ENCODE measurements at places on chromosomes 1 and 21.
A peak's percentile ranks its signal among the peaks of the same experiment; 100 is the strongest.

GRCh38 chr1:74637296-74637695, 36.3 kb downstream of the ERICH3 start:
- DNase-seq: no peak

- DNase-seq: no peak
Measured at GRCh38 chr1:45544530-45544929, 6.1 kb upstream of the AKR1A1 start.

DNA sequence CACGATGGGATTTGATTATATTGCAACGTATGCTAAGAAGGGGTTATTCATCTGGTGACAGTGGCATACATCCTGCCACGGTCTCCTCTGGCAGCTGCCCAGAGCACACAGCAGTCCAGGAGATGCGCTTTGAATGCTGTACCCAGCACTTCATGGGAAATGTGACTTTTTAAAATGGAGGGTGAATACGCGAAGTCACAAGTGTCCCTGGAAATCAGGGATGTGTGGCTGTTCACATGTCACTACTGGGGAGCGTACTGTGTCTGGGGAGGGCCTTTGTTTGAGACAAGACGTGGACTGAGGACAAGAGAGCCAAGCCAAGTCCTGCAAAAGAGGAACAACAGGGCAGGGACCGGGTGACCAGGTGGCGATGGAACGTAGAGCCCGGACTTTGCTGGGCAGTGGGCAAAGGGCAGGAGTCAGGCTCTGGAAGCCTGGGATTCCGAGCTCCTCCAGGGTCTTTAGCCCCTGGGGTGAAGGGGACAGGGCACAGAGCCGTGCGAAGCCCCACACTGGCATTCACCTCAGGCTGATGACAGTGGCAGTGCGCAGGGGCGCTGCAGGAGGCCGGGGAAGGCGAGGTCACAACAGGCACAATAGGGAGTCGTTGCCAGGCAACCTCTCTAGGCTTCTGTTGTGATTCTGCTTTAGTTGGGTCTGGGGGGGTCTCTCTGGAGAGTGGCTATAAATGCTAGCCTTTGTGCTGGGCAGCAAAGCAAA, 11.4 kb upstream of the ZBTB21 start:
- no peak for DNase-seq

- DNase-seq: no peak
Measured at GRCh38 chr1:2458687-2459086, 17.4 kb upstream of the PLCH2 start.

- no peak for DNase-seq
Measured at GRCh38 chr21:34693192-34693810, 24.5 kb downstream of the CLIC6 start.

DNA sequence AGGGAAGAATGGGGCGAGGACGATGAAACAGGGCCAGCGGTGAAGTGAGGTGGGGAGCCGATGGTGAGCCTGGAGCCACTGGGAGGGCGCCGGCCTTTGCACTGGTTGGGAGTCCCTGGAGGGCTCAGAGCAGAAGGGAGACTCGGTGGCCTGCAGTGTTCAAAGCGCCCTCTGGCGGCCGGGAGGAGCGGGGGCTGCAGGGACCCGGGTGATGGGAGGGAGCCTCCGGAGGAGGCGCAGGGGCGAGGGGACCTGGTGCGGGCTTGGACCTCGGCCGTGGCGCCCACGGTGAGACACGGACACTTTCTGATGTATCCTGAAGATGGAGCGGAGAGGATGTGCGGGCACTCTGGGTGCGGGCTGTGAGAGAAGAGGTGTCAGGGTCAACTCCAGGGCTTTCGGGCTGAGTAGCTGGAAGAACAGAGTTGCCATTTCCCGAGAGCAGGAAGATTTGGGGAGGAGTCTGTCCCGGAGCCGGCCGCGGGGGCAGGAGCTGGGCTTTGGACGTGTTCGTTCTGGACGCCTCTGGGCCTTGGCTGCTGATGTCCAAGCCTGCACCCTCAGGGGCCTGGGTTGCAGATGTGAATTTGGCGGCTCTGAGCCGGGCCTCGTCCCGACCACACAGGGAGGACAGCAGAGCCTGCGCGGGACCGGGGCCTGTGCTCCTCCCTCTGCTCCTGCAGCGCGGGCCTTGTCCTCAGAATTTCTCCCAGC, 29.7 kb downstream of the HEYL start:
- peak; percentile 71 for DNase-seq

DNA sequence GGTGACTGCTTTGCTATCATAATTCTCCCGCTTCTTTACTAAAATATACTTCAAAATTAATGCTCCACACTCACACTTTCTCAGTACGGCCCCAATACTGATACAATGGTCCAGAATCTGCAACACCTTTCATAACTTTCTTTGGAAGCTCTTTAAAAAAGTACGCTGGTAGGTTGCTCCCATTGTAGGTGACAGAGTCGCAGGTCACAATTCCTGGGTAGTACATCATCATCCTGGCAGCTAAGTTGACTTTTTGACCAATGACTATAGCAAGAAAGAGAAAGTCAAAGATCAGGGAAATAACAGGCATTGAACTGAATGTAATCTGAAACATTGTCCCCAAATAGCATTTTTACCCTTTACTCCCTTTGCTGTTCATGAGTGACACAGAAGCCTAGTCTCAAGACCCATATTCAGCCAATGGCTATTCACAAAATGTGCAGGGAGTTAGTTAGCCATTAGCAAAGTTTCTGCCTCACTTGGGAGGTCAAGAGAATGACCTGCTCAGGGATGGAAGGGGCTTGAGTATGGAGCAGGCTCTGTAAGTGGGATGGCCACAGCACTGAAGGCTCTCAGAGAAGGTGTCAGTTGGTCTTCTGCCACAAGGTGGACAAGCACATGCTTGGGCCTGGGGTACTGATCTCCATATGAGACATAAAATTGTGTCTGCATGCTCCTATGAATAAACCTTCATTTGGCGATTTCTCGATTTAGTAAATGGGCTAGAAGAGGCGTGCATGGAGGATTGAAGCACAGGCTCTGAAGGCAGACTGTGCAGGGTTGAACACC, 35.4 kb downstream of the ADCY10 start:
- no peak for DNase-seq

DNA sequence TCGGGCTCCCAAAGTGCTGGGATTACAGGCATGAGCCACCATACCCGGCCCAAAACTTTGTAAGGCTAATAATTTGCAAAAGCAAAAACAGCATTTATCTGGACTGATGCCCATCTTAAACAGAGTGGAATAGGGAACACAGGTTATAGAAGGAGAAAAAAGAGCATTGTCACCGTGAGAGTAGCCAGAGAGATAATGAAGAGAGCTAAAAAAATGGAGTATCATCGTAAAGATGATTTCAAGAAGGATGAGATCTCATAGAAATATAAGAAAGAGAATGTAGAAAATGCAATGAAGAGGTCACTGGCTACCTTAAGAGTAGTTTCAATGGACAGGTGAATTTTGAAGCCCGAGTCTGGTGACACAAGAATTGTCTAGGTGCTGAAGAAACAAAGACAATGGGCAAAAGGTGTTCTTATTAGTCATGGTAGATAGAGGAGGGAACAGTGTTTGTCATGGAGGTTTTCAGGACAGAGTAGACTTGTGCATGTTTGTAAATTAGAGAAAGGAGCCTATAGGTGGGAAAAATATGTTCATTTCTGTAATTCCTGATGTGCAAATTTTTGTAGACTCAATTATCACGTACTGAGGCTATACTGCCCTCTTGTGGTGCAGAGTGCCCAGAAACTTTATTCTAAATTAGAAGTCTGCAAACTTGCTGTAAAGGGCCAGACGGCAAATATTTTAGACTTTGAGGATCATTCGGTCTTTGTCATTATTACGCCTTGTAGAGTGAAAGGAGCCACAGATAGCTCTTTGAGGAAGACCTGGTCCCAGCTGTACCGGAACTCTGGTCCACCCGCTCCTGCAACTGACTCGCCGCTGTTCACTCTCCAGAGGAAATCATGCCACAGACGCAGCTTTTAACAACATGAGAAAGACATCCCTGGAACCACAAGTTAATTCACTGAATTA, 8.1 kb upstream of the TMEM183A start:
- DNase-seq: no peak

DNA sequence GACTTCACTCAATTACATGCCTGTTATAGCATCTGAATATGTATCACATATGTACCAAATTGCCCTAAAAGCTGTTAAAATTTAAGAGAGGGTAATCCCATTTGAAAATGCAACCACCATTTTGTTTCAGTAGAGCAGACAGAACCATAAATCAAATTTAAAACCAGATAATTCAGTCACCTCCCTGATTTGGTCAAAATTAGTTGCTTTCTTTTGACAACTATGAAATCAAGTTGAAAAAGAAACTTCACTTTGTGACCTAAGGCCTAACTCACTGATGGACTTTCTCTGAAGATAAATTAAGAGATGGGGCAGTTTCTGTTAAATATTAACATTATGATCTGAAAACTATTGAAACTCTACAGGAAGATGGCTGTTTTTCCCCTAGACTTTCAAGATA, 6.7 kb downstream of the GORAB start:
- no peak for DNase-seq

DNA sequence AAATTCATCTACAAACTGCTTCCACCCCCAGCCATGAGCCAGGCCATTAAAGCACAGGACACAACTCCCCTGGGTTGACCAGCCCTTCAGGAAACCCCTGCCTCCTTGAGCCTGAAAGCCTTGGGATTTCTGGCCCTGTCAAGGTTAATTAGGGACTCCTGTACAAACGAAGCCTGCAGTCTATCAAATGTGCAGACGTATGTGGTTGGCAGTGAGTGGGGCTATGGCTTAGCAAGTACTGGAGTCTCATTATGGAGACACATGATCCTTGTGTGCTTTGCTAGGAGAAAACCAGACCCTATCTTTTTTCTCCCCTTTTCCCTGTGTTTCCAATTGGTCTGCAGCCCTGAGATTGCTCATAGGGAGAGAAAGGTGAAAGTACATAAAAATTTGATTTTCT, 588.3 kb upstream of the USP24 start:
- DNase-seq: no peak

DNA sequence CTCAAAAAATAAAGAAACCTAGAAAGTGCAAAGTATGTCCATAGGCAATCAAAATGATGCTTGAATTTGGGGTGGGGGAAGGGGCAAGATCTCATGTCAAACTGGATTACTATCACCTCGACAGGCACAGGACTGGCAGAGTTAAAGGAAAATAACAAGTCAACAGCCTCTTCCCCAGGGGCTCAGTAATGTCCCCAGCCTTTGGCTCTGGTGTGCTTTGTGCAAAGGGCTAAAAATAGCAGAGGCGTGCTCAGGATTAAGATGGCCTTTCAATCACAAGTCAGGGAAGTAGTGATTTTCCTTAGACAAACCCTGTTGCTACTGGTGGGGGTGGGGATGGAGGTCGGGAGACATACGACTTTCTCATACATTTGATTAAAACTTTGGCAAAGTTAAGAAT, 63.5 kb upstream of the OLIG2 start:
- DNase-seq: no peak

GRCh38 chr1:71427066-71427465, 346.2 kb upstream of the ZRANB2 start:
- DNase-seq: no peak

- DNase-seq: no peak
Measured at GRCh38 chr1:19981507-19982312, 2.3 kb upstream of the PLA2G2A start.

DNA sequence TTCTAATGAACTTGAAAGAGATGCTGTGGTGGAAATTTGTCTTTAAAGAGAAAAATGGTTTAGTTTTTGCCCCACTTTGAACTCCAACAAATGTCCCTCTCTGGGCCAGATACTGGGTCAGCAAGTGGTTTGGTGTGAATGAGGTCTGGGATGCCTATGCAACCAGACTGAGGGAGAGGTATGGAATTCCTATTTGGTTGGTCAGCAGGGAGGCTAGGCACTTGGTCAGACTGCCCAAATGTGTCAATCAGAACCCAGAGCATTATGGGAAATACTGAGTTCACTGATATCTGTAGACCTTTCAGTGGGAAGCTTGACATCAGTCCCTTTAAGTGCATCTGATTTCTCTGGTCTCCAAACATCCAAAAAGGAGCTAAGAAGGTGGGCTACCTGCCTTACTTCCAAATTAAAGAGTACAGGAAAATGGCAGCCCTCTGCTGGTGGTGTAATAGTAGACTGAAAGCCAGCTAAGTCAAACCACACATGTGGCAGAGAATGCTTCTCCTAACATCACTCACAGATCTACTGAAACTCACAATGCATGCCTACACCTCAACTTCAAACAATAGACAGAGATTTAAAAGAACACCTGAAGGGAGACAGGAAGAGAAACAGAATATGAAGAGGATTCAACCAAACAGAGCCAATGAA, 510.1 kb downstream of the PLA2G4A start:
- no peak for DNase-seq

- no peak for DNase-seq
Measured at GRCh38 chr21:43207043-43207315, 38.2 kb downstream of the CRYAA start.

DNA sequence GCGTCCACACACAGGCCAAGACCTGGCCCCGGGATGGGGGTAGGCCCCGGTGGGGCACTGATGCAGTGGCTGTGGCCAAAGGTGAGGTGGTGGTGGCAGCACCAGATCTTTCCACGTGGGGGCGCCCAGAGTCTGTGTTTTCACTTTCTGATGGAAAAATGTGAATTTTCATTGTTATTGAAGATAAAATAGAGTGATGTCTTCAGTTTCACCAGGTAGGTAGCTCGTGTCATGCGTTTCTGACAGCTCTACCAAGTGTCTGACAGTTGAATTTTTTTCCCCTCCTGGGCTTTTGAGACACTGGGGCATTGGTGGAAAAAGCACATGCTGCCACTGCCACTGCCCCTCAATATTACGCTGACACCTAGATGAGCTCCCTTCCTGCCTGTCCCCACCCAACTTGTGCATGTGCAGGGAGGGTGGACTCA, 40.0 kb upstream of the MAGOH start:
- DNase-seq: peak; percentile 69

DNA sequence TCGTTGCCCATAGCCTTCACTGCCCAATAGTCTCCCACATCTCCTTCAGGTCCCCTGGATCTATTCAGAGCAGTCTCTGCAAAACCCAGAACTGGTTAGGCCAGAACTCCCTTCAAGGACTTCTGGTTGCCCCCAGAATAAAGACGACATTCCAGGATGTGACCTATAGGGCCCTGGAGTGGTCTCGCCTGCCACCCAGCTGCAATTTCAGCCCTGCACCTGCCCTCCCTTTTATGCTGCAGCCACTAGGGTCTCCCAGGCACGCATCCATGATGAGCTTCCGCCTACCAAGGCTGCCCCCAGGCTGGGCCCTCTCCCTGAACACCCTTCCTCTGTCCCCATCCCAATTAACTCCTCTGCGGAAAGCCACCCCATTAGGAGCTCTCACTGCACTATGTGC, 7.2 kb upstream of the TSPEAR start:
- DNase-seq: no peak

All from activated T-helper 1 cell treated with anti-CD3 and anti-CD28 coated beads, Interleukin-2, amount 50 U/mL, for 16 hours (primary cell).